Activated CD4-positive, alpha-beta T cell treated with anti-CD3 and anti-CD28 coated beads, Interleukin-2, amount 50 U/mL, for 48 hours (primary cell): ENCODE measurements at places on chromosomes 5 and 9.

- DNase-seq = no peak
Observed at GRCh38 chr5:14890846-14891245, 19.3 kb upstream of the ANKH start.

- no peak for DNase-seq
Observed at GRCh38 chr5:157059093-157059539, at the start of gene HAVCR1. HAVCR1 (minus strand) TSS chr5:157059116; CDS start chr5:157057943, 1,173 bp downstream.

GRCh38 chr5:57692582-57693487 is 210.2 kb upstream of the ACTBL2 start:
- DNase-seq = peak; percentile 9

GRCh38 chr5:102531506-102531905 is 32.7 kb upstream of the SLCO6A1 start:
- no peak for DNase-seq

- no peak for DNase-seq
Observed at GRCh38 chr5:17229313-17229712, 11.9 kb downstream of the BASP1 start.
